CD4-positive, alpha-beta T cell treated with Interleukin-12 subunit alpha and Interleukin-12 subunit beta, for 1 hour (primary cell): ENCODE measurements at places on chromosomes 1 and 21.

DNA sequence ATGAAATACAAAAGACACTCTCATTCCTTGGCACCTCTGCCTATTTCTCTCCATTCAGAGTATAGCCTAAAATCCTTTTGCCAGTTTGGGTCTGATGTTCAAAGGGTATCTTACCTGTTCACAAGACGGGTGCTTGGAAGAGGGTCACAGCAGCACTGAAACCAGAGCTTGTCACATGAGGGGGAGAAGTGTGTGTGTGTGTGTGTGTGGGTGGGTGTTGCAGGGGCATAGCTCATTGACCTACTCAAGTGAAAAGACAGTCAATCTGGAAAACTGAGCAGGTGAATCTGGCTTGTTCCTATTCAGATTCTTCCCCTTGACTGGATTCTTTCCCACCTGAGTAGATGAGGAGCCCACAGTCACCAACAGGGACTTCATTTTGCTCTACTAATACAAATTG, 63.9 kb downstream of the KCTD3 start:
- DNase-seq = no peak

- DNase-seq = no peak
Observed at GRCh38 chr1:192005976-192006375, 152.3 kb upstream of the RGS18 start.

DNA sequence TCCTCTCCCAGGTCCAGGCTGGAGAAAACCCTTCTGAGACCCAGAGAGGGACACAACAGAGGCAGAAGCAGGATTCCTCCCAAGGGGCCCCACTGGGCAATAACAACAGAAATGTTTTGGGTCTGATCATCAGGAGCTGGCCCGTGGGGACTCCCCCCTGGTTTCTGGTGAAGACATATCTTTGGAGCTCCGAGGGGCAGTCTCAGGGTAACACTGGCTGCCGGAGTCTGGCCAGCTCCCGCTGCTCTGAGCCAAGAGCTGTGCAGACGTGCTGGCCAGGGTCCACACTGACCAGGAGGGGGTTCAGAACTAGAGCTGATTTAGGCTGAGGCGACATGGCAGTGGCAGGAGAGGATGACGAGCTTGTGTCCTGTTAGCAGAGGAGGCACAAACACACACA, 13.1 kb downstream of the ECE1 start:
- no peak for DNase-seq

- no peak for DNase-seq
Observed at GRCh38 chr1:45815667-45816458, 12.5 kb downstream of the MAST2 start.

GRCh38 chr21:42839271-42840231, 39.8 kb downstream of the WDR4 start:
- DNase-seq = no peak

- DNase-seq = no peak
Observed at GRCh38 chr1:192225703-192226102, 67.4 kb downstream of the RGS18 start.

DNA sequence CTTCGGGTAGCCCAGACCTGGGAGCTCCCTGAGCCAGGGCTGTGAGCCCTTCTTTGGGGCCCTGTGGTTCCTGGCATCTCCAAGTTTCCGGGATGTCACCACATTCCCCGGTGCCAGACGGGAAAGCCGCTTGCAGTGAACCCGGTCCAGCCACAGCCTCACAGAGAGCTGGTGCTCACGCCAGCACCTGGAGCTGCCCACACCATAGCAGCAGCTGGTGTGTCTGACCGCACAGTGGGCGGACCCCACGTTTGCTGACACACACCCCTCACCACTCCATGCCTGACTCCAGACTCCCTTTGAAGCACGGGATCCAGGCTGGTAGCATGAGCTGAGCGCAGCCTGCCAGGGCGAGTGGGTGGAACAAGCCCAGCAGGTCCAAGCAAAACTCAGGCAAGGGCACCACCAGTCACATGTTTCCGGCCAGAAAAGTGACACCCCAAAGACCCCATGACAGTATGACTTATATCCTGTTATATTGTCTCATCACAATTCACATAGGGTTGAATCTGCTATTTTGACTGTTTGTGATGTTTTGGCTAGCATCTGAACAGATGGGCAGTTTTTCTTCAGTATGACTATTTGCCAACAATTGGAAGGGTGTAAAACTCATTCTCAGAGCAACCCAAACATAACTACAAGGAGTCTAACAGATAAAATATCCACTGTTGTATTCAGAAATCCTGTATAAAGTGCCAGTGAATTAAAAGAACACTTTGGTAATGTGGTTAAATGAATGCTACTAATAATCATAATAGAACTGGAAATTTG, 285.4 kb downstream of the SMYD3 start:
- no peak for DNase-seq
